CD8-positive, alpha-beta memory T cell (primary cell): ENCODE measurements at places on chromosomes 12 and 14. TPM values are rescaled to one million over a fixed set of nuclear protein-coding genes. Genes with fewer than 3 reads are reported as not detected.

SLCO1A2 gene
- not detected for total RNA-seq

DNA sequence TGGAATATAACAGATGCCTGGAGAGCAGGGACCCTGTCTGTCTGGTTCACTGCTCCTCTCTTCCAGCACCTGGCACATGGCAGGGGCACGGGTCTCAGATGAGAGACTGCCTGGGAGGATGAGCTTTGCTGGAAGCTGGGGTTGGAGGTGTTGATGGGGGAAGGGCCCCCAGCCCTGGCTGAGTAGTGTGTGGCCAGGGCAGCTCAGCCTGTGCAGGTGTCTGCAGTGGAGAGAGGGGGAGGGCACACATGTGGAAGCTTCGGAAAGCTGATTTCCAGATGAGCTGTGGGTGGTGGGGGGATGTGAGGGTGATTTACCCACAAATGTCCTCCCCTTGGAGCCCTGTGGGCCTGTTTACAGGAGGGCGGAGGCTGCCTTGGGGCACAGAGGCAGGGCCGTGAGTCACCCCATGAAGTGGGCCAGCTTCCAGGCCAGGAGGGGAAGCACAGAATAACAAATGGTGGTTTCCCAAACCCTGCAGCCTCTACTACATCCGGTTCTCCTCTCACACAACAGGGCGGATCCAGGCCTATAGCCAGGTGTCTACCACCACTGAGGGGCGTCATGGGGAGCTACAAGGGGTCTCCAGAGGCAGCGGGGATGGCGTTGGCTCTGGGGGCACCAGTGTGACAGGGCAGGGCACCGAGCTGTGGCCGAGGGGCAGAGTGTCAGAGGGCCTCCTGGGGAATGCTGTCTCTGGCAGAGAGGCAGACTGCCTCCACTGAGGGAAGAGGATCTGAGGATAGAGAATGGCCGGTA, 11.0 kb downstream of the KRT7 start:
- H3K27ac ChIP-seq = no peak overlapping the region
- H3K27me3 ChIP-seq = no peaks in the 10 kb centered on the region
- H3K4me1 ChIP-seq = peaks cover 14% of the 10 kb centered on the region
- no peaks in the 10 kb centered on the region for H3K36me3 ChIP-seq

APOF gene
- total RNA-seq = not detected

KCNK10 gene
- total RNA-seq = not detected

DNA sequence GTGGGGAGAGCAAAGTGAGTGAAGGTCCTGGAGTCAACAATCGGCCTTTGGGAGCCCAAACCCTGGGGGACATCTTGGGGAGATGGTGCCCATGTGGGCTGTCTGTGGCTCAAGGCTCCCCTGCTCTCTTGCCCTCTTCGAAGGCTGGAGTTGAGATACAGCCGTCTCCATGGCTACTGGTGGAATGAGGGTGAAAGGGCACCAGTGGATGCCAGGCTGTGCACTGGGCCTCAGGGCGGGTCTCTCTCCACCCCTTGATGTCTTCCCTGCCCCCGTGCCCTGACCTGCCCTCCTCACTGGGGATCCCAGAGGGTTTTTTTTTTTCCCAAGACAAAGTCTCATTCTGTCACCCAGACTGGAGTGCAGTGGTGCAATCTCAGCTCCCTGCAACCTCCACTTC, 2.0 kb upstream of the ANKRD9 start:
- H3K4me1 ChIP-seq = peaks cover 13% of the 10 kb centered on the region
- H3K27me3 ChIP-seq = no peaks in the 10 kb centered on the region
- no peaks in the 10 kb centered on the region for H3K36me3 ChIP-seq
- no peak overlapping the region for H3K4me3 ChIP-seq
- no peak for DNase-seq
- H3K27ac ChIP-seq = no peak overlapping the region

ARHGAP9 gene
- total RNA-seq = 121 TPM

DNA sequence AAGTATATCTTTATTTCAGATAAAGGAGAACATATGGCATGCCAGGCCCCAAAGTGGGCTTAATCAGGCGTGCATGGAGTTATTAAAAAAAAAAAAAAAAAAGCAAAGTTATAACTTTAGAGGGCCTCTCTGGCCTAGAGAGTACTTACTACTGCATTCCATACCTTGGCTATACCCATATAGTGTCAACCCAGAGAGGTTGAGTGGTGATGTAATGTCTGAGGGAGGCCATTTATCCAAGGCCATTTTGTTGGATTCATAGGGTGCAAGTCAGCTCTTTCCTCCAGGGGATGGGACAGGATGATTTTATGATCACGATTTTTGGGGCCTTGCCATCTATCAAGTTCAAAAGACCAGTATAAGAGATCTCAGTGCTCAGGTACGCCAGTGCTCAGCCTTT, 66.4 kb downstream of the DCAF5 start:
- no peaks in the 10 kb centered on the region for H3K4me1 ChIP-seq
- H3K27ac ChIP-seq = no peak overlapping the region
- DNase-seq = no peak
- peaks cover 38% of the 10 kb centered on the region for H3K36me3 ChIP-seq
- H3K4me3 ChIP-seq = no peak overlapping the region

DNA sequence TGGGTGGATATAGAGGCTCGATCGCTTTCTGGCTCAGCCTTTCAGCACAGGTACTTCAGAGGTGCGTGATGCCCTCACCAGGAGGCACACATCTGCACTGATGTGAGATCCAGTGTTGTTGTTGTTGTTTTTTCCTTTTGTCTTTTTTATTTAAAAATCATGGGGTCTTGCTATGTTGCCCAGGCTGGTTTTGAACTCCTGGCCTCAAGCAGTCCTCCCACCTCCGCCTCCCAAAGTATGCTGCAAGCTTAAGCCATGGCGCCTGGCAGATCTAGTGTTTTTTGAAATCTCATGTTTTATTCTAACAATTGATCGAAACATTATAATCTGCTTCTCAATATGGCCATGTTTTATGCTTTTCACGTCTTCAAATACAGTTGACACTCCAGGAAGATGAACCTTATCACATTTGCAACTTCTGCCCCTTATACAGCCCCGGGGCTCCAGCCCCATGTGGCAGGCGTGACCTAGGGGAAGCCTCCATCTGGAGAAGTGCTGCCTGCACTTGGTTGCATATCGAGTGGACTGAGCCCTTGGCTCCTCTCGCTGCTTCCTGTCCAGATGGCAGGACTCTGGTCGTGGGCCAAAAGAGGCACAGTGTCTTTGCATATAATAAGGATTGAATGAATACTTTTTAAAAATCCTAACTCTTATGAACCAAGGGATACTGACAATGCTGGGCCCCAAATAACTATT, 71.7 kb downstream of the TRAF3 start:
- H3K27ac ChIP-seq = no peak overlapping the region
- H3K36me3 ChIP-seq = no peaks in the 10 kb centered on the region
- no peaks in the 10 kb centered on the region for H3K27me3 ChIP-seq
- no peak for DNase-seq

PRR13 gene
- 236 TPM for total RNA-seq

DNA sequence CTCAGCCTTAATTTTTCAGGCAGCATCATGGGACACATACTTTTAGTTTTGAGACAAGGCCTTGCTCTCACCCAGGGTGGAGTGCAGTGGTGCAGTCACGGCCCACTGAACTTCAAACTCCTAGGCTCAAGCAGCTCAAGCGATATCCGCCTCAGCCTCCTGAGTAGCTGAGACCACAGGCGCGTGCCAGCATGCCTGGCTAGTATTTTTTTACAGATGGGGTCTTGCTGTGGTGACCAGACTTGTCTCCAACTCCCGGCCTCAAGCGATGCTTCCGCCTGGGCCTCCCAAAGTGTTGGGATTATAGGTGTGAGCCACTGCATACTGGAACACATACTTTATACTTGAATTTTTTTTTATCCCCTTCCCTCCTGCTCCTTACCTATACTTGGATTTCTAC, 2.8 kb downstream of the RDH5 start:
- no peaks in the 10 kb centered on the region for H3K27me3 ChIP-seq
- H3K4me1 ChIP-seq = peaks cover 26% of the 10 kb centered on the region
- no peaks in the 10 kb centered on the region for H3K36me3 ChIP-seq
- H3K4me3 ChIP-seq = no peak overlapping the region
- no peak for DNase-seq

DNA sequence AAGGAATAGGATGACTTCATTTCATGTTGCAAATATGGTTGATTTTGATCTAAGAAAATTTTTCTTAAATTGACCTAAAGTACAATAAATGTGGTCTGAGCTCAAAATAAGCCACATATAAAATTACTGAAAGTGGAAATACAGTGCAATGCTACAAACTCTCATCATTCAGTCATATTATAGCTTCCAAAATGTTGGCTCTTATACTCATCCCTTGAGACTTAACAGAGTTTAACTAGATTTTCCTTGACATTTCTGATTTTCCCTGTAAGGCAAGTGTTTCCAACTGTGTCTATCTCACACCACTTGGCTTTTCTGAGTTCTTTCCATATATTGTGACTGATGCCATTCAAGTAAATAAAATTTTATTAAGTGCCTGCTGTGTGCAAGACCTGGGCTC, 123.7 kb upstream of the NTF3 start:
- no peaks in the 10 kb centered on the region for H3K27me3 ChIP-seq
- H3K4me3 ChIP-seq = no peak overlapping the region
- H3K27ac ChIP-seq = no peak overlapping the region
- no peaks in the 10 kb centered on the region for H3K36me3 ChIP-seq
- H3K4me1 ChIP-seq = no peaks in the 10 kb centered on the region

GRCh38 chr14:78153064-78153341, 17.2 kb upstream of the NRXN3 start:
- H3K27me3 ChIP-seq = no peaks in the 10 kb centered on the region
- no peak for DNase-seq
- no peaks in the 10 kb centered on the region for H3K36me3 ChIP-seq
- H3K27ac ChIP-seq = no peak overlapping the region
- no peak overlapping the region for H3K4me3 ChIP-seq
